ENCODE measurements at places on chromosomes 12 and 14.

GRCh38 chr12:76329159-76329558, 19.1 kb downstream of the BBS10 start:
- DNase-seq: no peak

- DNase-seq: no peak
These were observed 22.3 kb upstream of the PLXNC1 start for GRCh38 chr12:94126067-94126466.

GRCh38 chr12:2058837-2059236, 6.0 kb downstream of the CACNA1C start:
- no peak for DNase-seq

- no peak for DNase-seq
These were observed 11.5 kb downstream of the ACSS3 start for GRCh38 chr12:81089412-81089811.

DNA sequence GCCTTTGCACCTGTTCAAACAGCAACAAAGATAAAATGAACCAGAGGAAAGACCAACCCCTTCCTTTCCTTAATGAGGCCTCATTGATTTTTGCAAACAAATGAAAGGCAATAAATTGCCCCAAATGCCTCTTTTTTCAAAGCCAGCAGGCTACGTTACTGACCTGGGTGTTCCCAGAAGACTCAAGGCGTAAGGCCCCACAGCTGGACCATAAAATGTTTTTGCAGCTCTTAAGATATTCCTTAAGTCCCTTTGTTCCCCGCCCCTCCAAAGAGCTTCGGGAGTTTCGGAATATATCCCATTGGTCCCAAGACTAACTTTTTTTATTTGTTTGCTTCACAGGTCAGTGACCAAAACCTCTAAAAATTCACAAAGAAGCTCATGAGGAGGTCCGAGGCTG, 462.9 kb upstream of the PRICKLE1 start:
- DNase-seq: no peak

DNA sequence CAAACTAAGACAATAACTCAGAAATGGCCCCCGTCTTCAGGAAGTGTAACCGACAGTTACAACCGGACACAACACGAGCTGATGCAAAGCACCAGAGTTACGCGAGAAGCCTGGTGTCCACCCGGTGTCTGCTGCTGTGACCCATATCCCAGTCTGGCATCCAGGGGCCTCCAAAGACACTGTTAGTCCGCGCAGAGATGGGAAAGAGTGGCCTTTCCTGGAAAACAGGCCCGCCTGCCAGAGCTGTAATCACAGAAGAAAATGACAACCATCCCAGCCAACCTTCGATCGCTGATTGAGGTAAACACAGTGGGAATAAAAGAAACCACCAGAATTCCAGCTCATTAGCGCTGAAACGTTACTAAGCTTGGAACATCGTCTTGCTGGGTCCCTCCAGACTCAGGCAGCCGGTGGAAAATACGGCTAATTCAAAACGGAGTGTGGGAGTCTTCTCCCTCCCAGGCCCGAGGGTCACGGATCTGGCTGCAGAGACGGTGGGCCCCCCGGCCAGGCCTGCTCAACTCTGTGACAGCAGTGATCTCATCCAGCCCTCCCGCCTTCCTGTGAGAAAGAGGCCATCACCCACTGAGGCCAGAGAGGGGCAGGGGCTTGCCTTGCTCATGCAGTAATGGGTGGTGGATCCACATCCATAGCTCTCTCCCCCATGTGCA, 273.9 kb upstream of the RTL1 start:
- no peak for DNase-seq

DNA sequence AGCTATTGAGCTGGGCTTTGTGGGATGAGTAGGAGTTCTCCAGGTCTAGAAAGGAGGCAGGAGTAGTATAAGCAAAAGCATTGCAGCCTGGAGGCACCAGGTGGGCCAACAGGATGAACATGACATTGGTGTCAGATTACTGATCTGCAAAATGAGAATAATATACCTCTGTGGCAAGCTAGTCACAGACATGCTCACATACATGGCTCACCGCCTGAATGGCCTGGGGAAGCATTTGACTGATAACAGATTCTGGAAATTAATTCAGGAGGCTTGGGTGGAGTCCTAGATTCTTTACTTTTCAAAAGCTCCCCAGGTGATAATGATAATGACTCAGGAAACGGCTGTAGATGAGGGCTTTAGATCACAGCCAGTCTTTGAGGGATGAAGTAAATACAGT, 709 bp downstream of the TCL1B start:
- DNase-seq: no peak

DNA sequence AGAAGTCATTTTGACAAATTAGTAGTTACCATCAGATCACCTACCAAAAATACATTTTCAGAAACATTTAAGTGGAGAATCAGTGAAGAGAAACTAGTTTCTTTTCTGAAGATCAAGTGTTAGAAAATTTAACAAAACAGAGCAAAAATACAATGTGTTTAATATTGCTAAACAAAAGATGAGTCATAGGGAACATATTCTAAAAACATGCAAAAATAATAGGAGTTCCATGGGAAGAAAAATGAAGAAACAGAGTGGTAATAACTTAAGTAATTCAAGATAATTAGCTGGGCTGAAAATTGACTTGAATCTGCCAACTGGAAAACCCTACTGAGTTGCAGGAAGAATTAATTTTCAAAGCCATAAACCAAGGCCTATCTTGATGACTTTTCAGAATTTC, 111.5 kb upstream of the KITLG start:
- DNase-seq: no peak

DNA sequence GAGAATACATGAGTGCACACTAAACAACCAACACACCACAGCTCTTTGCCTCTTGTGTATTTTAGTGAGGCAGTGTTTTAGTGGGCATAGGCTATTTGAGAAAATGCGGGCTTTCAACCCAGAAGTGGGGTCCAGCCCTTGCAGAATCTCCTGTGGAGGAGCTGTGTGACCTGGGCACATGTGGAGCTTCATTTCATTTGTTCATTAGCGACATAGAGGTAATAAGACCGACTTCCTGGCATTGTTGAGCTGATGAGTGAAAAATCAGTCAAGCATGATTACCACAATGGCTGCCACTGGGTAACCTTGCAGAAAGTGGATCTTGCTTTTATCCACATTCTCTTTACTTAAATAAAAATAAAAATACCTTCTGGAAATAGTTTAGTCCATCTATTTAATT, 923.5 kb downstream of the BCL11B start:
- no peak for DNase-seq

DNA sequence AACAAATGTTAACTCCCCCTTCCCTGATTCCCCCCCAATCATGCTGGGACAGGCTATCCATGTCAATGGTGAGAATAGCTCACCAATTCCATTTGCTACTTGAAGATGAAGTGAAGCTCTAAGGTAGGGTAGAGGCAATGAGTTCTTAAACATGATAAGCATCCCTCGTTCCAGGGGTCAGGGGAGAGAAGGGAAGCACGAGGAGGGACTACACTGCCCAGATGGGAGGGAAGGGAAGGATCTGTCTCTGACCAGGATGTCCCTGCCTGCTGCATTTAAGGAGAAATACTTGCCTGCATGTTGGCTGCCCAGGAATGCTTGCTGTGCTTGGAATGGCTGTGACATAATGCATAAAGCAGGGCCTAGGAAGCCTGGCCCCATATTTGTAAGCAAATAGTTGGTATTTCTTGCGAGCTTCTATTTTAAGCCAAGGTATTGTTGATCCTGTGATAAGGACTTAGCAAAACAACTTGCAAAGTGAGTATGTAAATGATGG, 155.1 kb downstream of the CEP83 start:
- no peak for DNase-seq

GRCh38 chr14:60758885-60759284, 24.3 kb downstream of the MNAT1 start:
- DNase-seq: no peak

DNA sequence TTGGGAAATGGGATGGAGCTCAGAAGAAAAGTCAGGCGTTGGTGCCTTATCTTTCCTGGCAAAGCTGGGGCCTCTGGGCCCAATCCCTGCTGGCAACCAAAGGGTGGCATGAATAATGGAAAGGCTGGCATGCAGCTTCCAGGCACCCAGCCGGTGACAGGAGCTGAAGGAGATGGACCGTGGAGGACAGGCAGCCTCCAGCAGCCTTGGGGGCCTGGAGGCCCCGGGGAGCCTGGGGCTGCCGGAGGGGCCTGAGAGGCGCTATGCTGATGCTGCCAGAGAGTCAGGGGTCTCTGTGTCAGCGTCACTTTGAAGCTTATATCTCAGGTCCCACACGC, 38.2 kb upstream of the EML1 start:
- no peak for DNase-seq

GRCh38 chr12:68856510-68856909, 48.5 kb downstream of the MDM2 start:
- no peak for DNase-seq

DNA sequence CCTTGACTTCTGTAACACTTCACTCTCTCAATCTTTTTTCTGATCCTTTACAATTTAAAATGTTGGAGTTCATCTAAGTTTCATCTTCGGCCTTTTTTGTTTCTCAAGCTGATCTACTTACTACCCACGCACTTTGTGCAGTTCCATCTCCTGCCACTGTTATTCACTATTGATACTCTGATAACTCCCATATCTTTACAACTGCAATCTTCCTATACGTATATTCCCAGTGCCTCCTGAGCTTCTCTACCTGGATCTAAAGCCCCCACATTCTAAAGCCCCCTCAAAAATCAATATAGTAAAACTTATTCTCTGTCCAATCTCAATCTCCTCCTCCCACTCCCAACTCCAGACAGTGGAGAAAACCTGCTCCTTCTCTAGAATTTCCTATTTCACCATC, 5.9 kb downstream of the ATG2B start:
- DNase-seq: no peak

DNA sequence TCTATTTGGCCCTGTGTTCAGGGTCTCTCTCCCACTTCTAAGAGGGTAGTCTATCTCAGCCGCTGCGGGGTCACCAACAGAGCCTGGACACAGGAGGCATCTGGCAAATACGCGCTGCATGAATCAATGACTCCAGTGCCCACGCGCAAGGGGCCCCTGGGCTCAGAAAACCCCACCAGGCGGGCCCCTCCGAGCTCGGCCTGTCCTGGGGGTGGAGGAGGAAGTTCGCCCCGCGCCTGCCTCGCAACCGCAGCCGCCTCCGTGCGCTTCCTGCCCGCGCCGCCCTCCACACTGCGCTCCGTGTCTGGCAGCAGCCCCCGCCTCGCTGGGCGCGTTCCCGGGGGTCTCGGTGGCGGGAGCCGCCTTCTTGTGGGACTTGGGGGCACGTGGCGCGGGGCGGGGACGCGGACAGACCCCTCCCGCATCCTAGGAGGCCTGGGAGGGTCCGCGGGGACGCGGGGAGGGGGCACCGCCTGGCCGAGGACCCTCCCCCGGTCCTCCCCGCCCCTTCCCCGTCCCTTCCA, 811 bp upstream of the FBRSL1 start:
- DNase-seq: no peak

- DNase-seq: no peak
These were observed 26.0 kb downstream of the WBP11 start for GRCh38 chr12:14777271-14777670.

- no peak for DNase-seq
These were observed 212.4 kb upstream of the FAR2 start for GRCh38 chr12:28936711-28937110.

GRCh38 chr14:82126006-82126405, 592.4 kb upstream of the SEL1L start:
- no peak for DNase-seq

DNA sequence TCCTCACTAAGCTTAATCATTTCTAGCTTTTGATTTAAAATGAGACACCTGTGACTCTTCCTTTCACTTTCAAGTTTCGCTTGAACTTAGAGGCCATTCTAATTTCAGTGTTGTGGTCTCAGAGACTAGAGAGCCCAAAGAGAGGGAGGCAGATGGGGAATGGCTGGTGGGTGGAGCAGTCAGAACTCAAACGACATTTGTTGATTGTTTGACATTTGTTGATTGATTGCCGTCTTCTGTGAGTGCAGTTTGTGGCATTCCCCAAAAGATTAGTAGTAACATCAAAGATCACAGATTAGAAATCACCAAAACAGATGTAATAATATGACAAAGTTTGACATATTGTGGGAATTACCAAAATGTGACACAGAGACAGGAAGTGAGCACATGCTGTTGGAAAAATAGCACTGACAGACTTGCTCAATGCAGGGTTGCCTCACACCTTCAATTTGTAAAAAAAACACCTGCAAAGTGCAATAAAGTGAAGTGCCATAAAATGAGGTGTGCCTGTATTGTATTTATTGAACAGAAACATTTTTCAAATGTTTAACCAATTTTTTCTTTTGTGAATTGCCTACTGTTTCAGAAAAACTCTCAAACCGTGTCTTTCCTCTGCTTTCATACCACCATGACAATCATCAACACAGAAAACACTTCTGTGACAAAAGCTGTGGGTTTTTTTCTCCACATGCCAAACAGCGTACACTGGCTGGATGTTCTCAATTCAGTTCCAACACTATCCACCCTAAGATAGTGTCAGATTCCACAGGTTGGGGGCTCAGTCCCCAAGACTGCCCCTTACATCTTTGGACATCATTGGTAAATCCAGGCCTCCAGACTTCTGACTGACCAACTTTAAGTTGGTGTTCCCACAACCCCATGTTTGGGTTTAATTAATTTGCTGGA, 376.3 kb upstream of the RGS6 start:
- no peak for DNase-seq

- DNase-seq: no peak
These were observed 31.7 kb downstream of the DGLUCY start for GRCh38 chr14:91145391-91146160.

DNA sequence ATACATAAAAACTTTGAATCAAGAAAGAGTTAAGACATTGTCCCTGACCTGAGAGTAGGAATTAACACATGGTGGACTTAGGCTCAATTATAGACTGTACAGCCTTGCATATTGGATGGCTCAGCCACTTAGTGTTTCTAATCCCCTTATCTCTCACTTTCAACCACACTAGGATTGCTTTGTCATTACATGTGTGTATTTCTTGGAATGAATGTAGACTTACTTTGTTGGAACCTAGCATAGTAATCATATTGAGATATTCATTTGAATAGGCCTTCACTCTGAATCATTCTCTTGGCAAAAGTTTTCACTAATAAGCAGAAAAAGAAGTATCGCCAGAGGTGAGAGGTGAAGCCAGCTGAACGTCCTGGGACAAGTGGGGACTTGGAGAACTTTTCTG, 1973.9 kb upstream of the FLRT2 start:
- no peak for DNase-seq

Measured in NCI-H510A (cell line).